ENCODE measurements at places on chromosomes 16 and 17. TPM values are rescaled to one million over a fixed set of nuclear protein-coding genes. Genes with fewer than 3 reads are reported as not detected.
A peak's percentile ranks its signal among the peaks of the same experiment; 100 is the strongest.

GRCh38 chr17:17361543-17361866 lies 58.3 kb downstream of the NT5M start:
- no peak for DNase-seq

- DNase-seq, result no peak
These were observed 14.4 kb upstream of the CBX8 start for GRCh38 chr17:79811011-79811867.

- no peak for DNase-seq
These were observed 486.5 kb downstream of the HS3ST4 start for GRCh38 chr16:26178298-26178697.

DNA sequence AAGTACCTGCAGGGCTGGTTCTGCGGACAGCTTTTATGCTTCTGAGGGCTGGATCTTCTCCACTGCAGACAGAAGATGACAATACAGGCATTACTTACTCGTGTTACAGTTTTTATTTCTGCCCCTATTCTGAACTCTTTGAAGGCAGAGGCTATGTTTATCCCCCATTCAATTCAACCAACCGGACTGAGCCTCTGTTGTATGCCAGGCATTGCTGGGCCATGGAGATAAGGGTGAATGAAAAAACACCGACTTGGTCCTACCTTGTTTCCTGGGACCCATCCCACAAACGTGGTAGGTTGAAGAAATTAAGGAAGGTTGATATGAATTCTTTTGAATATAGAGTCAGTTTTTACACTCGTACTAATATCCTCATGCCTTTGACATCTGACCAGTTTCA lies 10.0 kb upstream of the HP start:
- DNase-seq, result no peak

DNA sequence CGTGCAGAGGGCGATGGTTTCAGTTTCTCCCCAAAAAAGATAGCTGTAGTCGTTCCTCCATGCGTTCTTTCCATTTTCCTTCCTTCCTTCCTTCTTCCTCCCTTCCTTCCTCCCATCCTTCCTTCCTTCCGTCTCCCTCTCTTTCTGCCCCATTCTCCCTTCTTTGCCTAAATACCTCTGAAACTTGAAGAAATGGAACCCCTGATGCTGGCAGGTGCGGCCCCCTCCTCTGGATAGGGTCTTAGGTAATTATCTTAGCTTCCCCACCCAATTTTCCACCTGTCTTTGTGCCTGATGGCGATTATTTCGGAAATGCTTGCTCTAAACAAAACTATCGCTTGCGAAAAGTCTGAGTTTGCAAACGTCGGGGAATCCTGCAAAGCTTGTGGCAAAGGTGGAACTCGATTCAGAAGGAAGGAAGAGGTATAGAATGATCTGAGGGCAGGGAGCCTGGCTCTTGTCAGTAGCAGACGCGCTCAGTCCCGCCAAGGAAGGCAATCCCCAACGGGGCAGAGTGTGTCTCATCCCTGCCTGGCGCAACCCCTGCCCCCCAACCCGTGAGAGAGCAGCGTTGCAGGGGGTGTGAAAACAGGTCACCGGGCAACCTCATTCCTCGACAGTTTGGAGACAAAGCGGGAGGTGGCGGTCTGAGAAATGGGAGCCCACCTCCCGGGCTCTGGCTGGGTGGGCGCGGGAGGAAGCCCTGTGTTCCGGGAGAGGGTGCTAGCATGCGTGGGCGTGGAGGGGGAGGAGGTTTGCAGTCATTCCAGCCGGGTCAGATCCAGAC lies 2.9 kb upstream of the CBX8 start:
- DNase-seq, result no peak

DNA sequence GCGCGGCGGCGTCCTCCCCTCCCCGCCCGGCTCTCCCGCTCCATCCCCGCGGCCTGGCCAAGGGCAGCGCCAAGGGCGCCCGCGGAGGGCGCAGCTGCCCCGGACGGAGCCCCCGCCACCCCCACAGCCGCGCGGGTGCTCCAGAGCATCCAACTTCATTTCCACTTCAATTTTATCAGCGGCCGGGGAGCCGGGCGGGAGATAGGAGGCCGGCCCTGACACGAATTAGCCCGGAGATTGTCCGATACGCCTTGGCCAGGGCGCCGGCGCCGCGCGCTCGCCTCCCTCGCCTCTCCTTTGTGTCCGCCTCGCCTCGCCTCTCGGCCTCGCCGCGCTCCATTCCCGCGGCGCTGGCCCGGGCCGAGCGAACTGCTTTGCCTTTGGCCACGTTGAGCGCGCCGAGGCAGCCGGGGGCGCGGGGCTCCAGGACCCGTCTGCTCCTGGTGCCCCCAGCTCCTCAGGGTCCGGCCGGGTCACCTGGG lies 129.1 kb upstream of the LHX1 start:
- no peak for DNase-seq

- DNase-seq, result peak; percentile 3
These were observed 26.7 kb downstream of the ABCA5 start for GRCh38 chr17:69300222-69300621.

DNA sequence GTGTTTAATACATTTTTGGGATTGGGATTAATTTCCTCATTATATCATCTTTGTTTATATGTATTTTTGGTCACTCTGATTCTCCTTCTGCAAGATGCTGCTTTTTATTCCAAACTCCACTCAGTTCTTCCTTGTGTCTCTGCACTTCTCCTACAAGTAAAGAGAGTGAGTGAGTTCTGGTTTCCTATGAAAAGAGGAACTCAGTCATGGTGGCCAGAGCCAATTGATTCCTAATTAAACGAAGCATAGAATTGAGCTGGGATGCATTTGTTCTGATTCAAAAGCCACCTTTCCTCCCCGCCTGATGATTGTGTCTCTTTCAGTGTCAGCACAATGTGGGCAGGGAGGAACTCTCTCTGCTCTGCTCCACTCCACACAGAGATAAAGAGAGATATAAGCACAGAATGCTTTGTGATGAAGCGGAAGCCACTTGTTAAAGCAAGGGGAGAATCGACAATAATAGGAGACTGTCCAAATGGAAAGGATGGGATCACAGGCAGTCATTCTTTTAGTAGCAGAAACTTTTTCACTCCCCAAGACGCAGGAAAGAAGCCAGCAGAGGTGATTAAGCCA lies 121.3 kb upstream of the GOT2 start:
- no peak for DNase-seq

DNA sequence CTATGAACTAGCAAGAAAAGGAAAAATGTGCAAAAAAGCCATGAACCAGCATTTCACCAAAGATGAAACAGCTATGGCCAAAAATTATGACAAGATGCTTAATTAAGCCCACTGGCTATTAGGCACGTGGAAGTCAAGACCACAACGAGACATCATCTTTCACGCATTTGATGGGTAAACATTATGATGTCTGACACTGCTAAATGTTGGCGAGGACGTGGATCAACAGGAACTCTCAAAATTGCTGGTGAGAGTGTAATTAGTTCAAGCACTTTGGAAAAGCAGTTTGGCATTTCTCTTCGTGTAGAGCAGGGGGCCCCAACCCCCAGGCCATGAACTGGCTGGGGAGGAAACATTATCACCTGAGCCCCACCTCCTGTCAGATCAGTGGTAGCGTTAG lies 39.6 kb upstream of the ADGRG1 start:
- no peak for DNase-seq

TK1 gene
- total RNA-seq, result 69.2 TPM

CNGB1 gene
- not detected for total RNA-seq

Data from fibroblast of lung (primary cell).